ENCODE measurements at places on chromosomes 3 and 15.
A peak's percentile ranks its signal among the peaks of the same experiment; 100 is the strongest.

DNA sequence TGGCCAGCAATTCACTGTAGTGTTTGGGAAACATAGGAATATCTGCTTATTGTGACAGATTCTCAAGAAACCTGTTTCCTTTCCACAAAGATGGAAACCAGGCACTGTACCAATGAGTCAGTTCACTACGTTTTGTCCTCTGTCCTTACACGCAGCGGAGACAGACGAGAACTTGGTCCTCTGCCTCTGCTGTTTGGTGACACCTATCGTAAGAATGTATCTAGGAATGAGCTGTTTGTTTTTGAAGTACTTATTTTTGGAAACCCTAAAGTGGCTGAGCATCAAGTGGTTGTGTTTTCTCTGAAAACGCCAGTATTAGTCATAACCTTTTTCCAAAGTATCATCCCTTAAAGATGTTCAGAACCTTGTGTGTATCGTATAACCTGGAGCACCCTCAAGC is 93.0 kb downstream of the PGPEP1L start:
- DNase-seq = no peak

DNA sequence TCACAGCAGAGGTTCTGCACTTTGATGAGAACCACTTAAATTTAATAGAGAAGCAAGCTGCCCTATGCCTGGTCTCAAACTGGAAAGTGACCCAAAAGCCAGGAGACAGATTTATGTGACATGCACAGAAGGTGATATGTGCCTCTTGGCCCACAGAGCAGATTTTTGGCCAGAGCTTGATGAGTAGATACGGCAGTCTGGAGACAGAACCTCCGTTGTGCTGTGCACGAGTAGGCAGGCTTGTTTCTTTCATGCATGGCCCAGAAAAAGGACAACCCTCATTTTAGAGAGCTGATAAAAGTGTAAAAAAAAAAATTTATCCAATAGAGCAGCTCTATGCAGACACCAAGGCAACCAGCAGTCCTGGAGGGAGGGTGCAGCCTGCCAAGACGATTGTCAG is 423.1 kb downstream of the CNTN6 start:
- DNase-seq = no peak

- no peak for DNase-seq
Measured at GRCh38 chr3:152175528-152175889, 93.2 kb upstream of the MBNL1 start.

DNA sequence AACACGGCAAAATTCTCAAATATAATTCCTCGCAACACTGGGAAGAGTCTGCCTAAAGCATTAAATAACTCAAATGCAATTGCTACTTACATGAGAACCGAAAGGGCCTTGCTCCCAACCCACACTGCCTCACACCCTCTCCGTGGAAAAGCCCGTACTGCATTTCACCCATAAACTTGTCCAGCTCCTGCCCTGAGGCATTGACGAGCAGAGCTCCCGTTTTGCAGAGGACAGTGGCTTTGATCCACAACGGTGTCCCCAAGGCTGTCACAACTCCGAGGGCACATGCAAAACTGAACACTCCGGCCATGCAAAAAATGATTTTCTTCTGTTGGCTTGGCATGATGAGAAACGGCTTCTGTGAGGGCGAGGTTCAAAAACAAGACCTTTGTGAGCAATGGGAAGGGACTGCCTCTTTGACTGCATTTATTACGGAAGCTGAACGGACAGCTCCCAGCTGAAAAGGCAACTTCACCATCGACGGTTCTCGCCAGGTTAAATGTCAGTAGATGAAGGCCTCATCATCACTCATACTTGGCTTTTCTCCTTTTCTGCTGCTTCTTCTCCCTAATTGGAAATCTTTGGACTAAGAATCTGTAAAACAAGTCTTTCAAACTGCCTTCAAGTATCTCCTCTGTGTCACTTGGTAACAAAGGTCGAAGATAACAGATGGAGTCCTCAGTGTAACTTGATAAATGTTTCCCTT is at the start of gene CLRN1:
TSS of gene CLRN1 (minus strand) at position 362 of the 706 bp plus-strand sequence. CDS start at position 343, 19 bp downstream.
- no peak for DNase-seq

- peak; percentile 45 for DNase-seq
Measured at GRCh38 chr3:125585595-125586223, 9.6 kb downstream of the OSBPL11 start.

DNA sequence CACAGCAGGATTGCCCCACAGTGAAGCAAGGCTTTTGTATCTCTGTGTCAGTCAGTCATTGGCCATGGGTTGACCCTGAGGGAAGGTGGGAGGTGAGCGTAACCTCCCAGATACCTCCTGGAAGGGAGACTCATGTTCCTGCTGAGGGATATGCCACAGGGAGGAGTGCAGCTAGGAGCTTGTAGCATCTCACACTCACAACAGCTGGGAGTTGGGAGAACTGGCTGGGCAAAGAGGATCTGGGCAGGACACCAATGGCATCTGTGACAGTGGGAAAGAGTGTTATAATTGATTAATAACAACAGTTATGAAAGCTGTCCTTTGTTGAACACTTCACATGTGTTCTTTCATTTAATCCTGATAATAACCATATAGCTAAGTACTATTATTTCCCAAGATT is 171.0 kb downstream of the TLE3 start:
- DNase-seq = no peak

GRCh38 chr3:4709341-4709740 is 216.2 kb downstream of the ITPR1 start:
- no peak for DNase-seq

DNA sequence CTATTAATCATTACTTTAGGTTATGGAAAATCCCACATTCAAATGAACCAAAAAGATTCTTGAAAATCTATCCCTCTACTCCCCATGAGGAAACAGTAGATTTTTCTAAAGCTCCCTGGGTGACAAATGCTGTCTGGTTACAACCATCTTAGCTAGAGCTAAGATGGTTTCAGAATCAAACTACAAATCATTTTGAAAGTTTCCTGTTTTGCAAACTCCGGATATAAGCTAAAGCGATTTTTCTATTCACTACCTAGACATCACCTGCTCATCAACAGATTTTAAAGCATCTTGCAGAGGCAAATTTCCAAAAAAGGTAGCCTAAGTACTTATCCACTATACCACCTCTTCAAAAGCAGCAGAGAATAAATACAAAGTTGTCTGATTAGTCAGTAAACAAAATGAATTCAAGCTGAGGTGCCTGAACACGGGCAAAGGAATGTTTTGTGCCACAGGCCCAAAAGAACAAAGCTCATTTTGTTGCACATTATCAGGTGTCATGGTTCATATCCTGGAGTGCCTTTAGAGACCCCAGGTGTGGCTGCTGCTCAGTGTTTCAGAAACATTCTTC is 204.9 kb downstream of the TNIK start:
- no peak for DNase-seq
